ENCODE measurements at places on chromosomes 12 and 14.

DNA sequence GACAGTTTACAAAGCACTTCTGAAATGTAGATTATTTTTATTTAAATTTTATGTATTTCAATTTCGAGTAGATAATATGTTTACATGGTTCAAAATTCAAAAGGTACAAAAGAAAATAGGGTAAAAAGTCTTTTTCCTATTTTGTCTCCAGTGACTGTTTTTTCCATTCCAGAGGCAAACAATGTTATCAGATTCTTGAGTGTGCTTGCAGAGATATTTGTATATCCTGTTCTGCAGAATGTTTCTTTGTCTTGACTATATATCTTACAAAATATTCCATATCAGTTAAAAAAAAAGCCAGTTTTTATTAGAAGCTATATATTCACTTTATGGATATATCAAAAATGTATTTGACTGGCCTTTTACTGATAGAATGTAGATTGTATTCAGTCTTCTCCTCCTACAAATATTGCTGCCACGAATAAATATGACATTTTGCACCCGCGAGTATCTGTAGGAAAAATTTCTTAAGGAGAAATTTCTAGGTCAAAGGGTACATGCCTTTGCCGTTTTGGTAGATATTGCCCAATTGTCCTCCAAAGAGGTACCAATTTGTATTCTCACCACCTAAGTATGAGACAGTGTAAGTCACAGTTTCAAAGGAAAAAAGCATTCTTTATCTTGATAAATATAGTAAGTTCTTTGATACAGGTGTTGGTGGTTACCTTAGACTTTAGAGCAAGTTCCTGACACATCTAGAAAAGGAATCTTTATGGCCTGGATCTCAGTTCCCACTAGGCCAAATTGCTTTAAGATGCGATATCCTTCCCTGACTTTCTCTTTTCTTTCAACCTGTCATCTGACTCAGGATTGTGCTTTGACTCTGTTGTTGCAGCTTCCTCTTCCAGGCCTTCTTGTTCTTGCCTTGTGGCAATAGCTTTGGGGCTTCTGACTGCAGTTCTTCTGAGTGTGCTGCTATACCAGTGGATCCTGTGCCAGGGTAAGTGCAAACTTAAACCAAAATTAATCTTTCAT, 2.3 kb downstream of the KLRG1 start:
- DNase-seq = no peak

DNA sequence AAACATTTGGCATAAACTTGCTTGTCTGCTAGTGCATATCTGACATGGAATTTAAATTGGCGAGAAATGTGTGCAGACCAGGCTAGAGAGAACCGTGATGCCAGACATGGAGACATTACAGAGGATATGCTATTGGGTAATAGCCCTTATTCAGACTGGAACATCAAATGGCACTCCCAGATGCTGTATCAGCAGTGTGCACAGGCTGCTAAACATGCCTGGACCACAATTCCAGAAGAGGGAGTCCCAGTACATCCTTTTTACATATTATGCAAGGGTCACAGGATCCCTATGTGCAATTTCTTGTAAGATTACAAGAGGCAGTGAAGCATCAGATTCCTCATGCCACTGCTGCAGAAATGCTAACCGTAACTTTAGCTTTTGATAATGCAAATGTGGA, 354.5 kb upstream of the FOXG1 start:
- DNase-seq = no peak

GRCh38 chr14:70697701-70698100, 56.0 kb downstream of the TTC9 start:
- DNase-seq = no peak

DNA sequence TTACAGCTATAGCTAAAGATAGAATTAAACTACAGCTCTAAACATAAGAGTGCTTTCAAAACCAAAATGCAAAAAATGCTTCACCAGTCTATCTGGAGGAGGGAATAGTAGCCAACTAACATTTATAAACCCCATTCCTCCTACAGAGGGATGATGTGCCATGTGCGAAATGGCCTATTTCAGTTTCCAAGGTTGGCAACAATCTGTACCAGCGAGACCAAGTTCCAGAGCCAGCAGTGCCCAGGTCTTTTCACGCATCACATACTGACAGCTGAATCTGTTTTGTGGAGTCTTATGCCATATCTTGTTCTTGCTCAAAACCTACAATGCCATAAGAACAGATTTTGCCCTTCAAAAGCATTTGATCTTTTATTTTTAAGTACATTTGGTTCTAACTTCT, 24.5 kb downstream of the NELL2 start:
- DNase-seq = no peak

- no peak for DNase-seq
These were observed 54.3 kb upstream of the TMX1 start for GRCh38 chr14:51185754-51186153.

DNA sequence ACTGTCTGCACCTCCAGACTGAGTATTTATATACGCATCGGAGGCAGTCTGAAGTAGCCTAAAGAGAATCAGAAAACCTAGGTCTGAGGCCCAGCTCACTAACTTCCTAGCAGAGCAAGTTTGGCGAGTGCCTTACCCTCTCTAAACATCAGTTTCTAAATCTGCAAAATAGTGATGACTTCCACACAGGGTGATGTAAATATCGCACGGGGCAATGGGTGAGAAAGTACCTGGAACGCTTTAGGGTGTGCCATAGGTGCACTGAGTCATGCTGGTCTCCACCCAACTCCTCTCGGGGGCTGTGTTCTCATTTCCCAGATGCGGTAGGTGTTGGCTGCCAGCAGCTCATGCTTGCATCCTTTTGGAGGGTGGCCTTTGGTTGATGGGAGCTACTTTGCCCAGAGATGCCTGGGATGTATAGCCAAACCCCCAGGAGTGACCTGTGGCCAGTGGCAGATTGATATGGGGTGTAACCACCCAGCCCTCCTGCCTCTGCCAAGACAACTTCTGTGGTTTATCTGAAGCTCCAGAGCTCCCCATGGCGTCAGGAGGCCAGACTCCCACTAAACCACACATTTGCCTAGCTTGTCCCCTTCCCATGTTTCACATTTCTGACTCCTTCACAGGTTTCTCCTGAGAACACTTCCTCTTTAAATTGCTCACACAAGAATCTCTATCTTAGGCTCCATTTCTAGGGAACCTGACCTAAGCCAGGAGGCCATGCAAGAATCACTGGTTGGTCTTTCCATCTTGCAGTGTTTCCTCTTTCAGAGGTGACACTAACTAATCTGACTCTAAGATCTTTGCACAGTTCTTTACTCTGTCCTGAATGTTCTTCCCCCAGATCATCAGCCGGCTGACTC, 62.0 kb upstream of the TUNAR start:
- DNase-seq = no peak

DNA sequence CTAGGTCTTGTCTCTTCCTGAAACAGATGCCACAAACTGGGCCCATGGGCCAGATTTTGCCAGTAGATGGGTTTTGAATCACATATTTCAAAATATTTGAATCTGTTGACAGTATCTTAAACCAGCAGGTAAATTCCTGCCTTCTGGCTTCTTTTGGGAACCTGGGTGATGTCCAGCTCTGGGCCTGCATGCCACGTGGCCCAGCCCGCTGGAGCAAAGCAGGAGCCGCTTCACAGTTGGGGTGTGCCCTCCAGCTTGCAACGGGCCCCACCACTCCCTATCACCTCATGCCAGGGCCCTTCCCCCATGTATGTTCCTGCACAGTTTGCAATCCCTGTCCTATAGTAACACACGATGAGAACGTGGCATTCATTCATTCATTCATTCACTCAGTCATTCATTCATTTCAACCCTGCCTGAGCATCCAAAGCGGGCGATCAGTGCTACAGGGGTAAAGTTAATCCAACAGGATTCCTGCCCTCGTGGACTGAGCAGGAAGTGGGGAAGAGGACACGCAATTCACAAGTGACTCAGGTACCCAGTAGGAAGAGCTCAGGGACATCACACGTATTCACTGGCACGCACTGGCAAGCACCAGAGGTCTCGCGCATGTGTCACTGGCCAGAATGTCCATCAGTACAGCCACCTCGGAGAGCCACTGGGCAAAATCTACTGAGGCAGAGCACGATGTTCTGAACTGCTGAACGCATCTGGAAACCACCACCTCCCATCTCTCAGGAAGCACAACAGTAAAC, 27.8 kb downstream of the SCARB1 start:
- no peak for DNase-seq

DNA sequence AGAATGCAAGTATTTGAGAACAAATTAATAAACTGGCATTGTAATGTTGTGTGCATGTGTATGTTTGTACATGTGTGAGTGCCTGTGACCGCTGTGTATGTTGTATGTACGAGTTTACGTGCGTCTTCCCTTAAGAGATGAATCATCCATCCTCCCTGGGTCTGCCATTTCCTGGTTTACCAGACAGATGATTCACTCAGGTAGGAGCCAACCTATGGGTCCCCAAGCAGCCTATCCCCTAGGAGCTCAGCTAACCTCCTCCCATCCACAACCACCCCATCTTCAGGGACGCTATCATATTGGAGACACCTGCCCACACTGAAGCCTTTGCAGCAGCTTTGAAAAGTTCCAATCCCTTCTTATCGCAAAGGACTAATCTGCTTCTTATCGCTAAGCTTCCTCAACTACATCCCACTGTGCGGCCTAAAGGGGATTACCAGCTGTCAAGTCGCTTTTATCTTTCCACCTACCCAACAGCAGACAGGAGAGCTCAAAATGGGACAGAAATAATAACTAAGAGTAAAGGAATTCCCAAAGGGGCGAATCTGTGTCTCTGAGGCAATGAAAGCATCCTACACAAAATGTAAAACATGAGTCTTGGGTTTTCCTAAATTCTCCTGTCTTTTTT, 81.5 kb upstream of the TMCC3 start:
- no peak for DNase-seq

DNA sequence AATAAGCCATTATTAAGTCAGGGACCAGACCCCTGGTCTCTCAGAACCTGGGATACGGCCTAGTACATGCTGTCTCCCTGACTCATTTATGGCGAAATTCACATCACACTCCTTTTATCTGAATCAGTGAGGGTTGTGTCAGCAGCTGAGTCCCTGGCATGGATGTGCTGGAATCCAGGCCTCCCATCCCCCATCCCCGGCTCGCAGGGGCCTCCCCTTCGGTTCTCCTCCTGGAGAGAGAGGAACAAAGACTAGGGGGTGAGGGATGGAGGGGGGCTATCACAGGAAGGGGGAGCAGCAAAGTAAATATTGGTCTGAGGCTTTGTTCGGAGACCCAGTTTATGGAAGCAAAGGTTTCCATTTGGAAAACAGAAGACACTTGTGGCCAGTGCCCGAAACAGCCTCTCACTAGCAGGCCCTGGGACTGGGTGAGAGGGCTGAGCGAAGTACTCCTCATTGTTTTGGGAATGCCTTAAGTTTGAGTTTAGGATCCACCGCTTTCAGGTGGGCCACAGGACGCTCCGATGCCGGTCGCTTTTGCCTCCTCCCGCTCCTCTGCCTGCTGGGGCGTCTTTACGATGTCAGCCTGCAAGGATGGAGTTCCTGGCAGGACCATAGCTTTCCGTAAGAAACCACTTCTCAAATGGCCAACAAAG, 145.0 kb downstream of the PRKCH start:
- no peak for DNase-seq

DNA sequence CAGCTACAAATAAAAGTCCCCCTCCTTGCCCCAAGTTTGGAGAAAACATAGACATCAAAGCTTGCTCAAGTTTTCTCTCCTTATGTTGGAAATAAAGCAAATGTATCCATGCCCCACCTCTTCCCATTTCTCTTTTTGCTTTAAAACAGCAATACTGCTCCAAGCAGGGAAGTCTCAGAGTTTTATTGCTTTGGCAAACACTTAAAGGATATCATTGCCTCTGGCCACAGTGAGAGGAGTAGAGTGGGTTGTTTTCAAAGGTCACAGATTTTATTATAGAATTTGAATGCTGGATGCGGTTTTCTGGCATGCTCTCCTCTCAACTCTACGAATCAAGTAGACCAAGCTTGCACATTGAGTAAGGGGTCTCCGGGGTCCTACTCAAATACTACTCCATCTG, 149.7 kb downstream of the TTC7B start:
- DNase-seq = no peak

GRCh38 chr14:31567655-31568054, 6.5 kb downstream of the NUBPL start:
- no peak for DNase-seq

DNA sequence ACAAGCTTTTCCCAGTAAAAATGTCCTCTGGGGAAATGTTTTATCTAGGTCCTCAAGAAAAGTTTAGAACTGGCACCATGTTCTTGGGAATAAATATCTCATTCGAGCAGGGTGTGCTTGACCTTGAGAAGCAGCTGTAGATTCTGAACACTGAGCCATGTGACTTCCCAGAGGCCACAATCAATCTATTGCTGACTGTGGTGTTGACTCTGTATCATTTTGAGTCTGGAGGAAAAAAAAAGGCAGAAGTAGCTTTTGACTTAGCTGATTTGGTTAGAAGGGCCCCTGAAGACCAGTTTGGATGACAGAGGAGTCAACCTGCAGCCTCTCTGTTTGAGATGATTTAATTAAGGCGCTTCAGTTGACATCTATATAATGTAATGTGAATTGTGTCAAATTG, 592.4 kb upstream of the SEL1L start:
- DNase-seq = no peak

- no peak for DNase-seq
These were observed 34.3 kb downstream of the TBC1D15 start for GRCh38 chr12:71873821-71874220.

GRCh38 chr12:19251481-19252132, 122.1 kb downstream of the PLEKHA5 start:
- DNase-seq = no peak

DNA sequence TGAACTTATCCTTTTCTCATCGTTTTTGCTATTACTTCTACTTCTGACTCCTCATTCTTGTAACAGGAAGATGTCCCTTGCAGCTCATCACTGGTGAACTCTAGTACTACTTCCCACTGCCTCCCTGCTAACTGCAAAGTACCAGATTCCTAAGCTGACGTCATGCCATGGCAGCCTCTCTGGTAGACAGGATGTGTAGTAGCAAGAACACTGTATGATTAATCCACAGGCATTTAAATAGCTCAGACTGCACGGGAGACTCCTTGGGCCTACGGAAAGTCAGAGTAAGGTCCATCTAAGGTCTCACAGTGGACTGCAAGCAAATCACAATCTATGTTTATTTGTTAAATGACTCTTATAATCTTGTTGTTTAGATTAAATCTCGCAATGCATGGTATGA, 43.5 kb downstream of the DNAI7 start:
- no peak for DNase-seq

DNA sequence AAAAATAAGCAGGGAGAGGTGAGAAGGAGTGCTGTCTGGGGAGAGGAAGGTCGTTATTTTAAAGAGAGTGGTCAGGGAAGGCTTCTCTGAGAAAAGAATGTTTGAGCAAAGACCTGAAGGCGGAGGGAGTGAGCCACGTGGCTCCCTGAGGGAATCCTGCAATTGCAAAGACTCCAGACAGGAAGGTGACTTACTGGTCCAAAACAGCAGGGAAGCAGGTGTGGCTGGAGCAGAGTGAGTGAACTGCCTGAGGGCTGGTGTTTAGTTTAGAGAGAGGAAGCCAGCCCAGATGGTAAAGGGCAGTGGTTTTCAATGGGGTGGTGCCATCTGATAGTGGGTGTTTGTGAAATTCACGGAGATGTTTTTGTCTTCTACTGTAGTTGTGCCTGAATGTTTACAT, 58.8 kb upstream of the LTA4H start:
- DNase-seq = no peak
